ENCODE measurements at places on chromosomes 4 and X.

DNA sequence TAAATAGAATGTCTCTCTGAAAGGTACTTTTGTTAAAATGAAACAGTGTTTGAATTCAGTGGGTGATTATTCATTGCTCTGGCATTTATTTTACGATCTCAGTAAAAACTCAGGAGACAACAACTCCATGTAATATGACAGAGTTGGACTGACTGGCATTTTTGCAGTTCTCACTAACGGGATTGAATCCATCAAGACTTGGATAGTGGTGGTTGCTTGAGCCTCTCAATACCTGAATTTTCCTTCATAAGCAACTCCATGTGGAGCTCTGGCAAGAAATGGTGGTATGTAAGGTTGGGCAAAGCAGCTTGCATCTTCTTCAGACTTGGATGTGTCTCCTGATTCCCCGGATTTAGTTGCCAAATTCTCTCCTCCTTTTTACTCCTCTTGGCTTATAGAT, 72.7 kb downstream of the FRMPD4 start:
- no peak for DNase-seq

DNA sequence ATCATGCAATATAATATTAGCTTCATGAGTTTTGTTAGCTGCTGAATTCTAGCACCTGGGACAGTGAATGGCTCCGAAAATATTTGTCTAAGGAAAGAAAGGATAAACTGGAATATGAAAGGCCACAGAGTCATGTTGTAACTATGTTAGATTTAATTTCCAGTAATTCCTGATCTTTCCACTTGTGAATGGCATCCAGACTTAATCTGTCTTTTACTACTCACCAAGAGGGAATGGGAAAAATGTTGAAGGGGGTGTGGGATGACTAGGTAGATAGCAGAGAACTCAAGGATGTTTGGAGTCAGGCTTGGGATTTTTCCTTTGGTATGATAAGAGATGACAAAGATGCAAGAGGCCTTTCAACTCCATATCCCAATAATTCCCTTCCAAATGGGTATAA, 9.4 kb downstream of the ADH6 start:
- no peak for DNase-seq

- no peak for DNase-seq
These were observed 49.9 kb downstream of the ADGRA3 start for GRCh38 chr4:22465996-22466395.

DNA sequence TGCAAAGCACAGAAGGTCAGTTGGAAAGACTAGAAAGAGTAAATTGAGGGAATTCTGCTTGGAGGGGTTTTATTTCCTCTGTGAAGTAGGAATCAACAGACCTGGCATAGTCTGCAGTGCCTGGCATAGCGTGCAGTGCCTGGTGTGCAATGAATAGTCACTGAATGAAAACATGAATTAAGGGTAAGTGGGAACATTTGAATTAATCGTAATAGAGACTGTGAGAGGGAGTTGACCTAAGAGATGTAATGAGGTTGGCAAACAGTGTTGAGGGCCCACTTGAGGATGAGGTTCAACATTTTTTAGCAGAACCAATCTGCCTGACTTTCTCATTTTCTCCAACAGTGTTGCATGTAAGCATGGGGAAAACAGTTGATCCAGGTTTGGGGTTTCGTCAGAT, 377.2 kb upstream of the FTHL17 start:
- DNase-seq: no peak

GRCh38 chr4:70715097-70715496, 6.7 kb upstream of the RUFY3 start:
- DNase-seq: no peak

- no peak for DNase-seq
These were observed 27.5 kb upstream of the CXCL13 start for GRCh38 chr4:77578145-77578544.

DNA sequence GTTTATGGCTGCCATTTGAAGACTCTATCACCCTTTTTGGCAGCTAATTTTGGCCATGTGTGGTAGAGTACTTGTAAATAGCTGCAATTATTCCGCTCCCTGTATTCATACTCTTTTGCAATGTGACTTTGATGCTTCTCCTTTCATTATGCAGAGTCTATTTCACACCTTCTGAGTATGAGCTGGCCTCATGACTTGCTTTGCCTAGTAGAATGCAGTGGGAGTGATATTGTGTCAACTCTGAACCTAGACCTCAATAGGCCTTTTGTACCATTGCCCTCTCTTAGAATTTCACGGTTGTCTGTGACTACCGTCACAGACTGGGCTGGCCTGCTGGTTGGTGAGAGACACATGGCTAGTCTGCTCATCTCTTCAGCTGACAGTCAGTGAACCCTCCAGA, 118.8 kb downstream of the DDIT4L start:
- DNase-seq: no peak

DNA sequence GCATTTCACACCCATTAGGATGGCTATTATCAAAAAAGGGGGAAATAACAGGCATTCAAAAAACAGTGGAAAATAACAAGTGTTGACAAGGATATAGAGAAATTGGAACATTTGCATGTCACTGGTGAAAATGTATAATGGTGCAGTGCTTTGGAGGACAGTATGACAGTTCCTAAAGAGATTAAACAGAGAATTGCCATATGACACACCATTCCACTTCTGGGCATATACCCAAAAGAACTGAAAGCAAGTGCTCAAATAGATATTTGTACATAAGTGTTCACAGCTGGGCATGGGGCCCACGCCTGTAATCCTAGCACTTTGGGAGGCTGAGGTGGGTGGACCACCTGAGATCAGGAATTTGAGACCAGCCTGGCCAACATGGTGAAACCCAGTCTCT, 348.1 kb downstream of the NR3C2 start:
- DNase-seq: no peak

- no peak for DNase-seq
These were observed 106.2 kb downstream of the SYTL5 start for GRCh38 chrX:38112566-38112965.

DNA sequence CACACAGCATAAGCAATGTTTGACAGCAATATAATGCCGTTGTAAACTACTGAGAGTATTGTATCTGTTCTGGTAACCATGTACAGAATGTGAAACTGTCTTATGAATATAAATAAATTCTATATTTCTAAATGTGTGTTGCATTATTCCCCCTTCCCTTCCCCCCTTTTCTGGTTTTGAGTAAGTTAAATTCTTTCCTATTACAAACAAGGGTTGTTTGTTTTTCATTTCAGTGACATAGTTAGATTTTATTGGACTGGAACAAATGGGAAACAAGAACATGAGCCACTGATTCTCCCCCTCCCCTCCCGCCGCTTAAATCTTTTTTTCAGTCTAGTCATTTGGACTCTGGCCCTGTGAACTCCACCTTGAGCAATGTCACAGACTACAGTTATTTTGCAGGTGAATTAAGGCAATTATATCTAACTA, 69.8 kb downstream of the GPAT3 start:
- no peak for DNase-seq
